ENCODE measurements at places on chromosomes 5 and 9.

GRCh38 chr5:59620535-59621212, 272.9 kb downstream of the PDE4D start:
- DNase-seq: no peak

- DNase-seq: no peak
Observed at GRCh38 chr5:143284002-143284401, 119.5 kb downstream of the NR3C1 start.

DNA sequence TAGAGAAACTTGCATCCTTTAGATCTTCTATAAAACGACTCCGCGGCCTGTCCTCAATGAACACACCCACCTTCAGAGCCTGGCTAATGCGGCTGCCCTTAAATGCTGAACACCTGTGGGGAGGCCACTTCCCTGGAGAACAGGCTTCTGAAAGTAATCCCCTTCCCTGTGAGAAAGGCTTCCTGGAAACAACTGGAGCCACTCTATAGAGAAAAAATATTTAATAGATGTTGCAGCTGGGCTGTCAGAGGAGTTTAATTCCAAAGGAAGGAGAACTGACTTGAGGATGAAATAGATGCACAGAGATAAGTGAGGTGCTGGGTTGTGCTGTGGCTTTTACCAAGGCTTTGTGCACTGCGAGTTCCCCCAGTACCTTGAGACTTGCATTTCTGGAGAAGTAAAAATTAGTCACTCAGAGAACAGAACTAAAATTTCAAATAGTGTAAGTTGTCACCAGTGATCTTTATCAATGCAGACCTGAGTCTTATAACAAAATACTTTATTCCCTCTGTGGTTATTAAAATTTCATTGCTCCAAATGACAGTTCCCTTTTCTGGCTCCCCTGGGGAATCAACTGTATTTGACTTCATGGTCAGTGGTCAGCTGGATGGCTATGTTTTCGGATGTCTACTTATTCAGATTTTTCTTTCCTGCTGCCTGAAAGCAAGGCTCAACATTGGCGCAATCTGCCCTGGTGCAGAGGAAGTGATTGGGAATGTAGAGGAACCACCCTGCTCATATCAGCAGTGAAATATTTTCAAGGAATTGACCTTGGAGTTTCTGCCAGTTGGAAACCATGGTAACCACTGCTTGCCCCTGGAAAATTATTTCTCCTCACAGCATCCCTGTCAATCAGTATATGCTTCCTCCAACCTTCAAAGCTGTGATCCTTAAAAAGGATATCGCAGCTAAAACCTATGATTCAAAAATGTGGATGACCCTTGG, 238.8 kb downstream of the SMARCA2 start:
- DNase-seq: no peak

GRCh38 chr9:136831002-136831719, 11.1 kb upstream of the AJM1 start:
- no peak for DNase-seq

GRCh38 chr9:96612966-96613589, 6.6 kb downstream of the CDC14B start:
- DNase-seq: no peak

DNA sequence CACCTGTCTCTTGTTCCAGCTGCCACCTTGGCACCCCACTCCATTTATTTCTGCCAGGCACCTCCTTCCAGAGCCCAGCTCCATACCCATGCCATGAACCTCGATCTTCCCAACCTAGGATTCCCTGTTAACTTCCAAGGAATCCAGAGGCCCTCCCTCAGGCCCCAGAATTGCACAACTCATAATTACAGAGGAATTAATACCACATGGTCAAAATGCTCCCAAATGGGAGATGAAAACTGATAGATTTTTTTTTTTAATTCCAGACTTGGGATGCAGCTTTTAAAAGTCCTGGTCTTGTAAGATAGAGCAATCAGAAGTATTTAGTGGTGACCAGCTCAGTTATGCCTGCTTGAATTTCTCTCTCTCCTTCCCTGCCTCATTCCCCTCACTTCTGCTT, 96.2 kb upstream of the CCDC112 start:
- no peak for DNase-seq

DNA sequence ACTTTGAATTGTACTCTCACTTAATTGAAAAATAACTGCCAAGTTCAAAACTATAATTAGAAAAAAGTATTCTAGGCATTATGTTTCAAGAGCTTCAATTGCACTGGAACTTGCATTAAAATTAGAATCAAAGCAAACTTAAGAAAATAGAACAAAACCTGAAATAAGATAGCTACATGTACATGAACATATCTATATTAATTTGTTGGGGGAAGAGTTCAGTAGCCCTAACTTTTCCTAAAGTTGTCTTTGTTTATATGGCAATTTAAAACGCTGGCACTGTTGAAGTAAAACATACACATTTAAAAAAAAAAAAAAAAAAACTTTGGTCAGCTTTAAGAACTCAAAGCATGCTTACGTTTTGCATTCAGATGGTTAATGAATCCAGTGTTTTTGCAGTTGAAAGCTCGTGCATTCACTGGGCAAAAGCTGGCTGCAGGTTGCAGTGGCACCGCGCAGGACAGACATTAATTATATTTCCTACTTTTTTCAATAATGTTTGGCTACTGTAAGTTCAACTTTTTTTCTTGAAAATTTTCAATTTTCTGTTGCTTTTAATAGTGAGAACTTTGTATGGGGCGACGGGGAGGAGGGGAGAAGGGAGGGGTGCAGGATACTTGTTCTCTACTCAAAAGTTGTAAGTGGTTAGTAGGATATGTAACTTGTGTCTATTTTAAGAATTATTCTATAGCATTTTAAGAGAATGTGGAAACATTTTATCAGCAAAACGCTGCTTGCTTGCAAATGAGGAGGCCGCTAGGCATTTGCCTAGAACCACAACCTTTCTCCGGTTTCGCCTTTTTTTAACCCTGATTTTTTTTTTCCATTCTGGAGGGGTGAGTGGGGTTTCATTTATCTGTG, 3.9 kb downstream of the NR2F1 start:
- no peak for DNase-seq

GRCh38 chr5:136174021-136174659, 18.8 kb downstream of the SMIM32 start:
- no peak for DNase-seq

DNA sequence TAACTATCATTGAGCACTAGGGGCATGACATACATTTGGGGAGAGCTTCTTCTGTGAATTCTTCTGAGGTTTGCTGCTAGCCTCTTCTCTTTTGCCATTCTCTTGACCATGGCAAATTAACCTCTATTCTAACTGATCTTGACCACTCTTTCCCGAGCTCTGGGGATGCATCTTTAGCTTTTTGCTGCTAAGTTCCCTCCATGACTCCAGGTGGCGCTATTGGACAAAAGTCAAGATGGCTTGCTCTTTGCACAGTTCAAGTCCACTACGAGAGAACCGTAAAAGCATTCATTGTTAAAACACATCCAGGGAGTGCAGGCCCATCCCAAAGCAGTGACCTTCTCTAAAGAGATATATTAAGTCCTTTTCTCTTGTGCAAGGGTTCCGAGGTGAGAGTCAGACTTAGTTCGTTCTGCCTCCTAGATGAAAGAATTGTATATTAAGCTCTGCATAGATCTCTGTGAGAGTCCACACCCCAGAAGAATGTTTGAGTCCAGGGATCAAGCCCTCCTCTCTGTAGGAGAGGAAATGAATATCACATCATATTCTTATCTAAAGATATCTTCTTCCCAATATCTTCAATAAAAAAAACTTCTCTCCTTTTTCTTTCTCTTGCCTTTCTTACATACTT, 1152.9 kb upstream of the CDH6 start:
- DNase-seq: no peak

GRCh38 chr5:172634106-172634899, 6.8 kb upstream of the NEURL1B start:
- no peak for DNase-seq

Measured in stimulated activated CD4-positive, alpha-beta T cell treated with anti-CD3 and anti-CD28 coated beads, Interleukin-1b, Interleukin-23, amount 100 ng/mL, for 4 hours (primary cell).